ENCODE measurements at places on chromosomes 7 and 10.

DNA sequence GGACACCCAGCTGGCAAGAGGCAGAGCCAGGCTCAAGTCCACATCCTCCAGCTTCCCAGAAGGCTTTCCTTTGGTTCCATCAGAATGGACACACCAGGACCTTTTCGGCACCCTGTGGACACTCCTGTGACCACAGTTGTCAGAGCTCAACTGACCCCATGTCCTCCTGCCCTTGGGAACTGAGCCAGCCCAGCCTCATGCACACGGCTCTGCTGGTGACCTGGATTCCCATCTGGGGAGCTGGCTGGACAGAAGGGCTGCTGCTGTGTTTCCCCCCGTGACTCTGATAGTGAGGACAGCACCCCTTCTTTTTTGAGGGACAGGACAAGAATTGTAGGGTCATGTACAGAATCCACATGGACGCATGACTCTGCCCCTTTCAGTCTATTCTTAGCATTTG lies 289.2 kb downstream of the WDR37 start:
- DNase-seq: no peak

DNA sequence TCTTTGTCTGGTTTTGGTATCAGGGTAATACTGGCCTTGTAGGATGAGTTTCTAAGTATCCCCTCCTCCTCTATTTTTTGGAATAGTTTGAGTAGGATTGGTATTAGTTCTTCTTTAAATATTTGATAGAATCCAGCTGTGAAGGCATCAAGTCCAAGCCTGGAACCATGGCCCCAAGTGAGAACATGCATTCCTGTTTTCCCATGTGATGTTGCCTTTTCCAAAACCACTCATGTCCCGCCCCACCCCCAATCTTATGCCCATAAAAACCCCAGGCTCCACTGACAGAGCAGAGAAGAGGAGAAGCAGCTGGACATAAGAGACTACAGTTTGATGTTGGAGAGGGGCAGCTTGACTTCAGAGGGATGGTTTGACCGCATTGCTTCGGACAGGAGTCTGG lies 71.2 kb downstream of the MINPP1 start:
- DNase-seq: no peak

GRCh38 chr7:38524786-38525185 lies 106.4 kb downstream of the AMPH start:
- no peak for DNase-seq

DNA sequence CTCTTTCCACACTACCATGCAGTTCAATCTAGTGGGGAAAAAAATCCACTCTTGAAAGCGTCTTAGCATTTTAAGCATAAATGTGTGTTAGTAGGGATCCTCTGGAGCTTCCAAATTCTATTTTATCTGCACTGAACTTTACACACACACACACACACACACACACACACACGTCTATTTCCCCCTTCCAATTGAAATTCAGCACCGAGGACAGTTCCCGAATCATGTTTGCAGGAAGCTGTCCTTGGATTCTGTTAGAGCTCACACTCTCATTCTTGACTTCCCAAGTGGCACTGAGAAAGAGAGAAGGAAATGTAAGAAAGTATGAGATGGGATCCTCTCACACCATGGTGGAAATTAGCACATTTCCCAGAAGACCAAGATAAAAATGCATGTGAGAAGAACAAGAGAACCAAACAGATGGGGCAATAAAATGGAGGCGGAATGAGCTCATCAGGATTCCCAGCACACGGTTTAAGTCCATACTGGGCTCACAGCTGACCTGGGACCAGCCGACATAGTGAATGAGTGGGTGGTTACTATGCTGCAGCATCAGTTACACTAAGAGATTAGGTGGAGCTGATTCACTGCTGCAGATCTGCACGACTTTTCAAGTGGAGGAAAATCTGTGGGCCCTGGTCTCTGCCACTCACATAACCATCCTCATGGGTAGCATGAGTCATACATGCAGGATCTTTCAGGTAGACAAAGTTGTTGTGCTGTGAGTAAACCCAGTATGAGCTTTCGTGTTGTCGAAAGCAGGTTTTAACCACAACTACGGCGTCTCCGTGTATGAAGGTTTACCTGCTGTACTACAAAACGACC lies 3.3 kb upstream of the NPTX2 start:
- no peak for DNase-seq

DNA sequence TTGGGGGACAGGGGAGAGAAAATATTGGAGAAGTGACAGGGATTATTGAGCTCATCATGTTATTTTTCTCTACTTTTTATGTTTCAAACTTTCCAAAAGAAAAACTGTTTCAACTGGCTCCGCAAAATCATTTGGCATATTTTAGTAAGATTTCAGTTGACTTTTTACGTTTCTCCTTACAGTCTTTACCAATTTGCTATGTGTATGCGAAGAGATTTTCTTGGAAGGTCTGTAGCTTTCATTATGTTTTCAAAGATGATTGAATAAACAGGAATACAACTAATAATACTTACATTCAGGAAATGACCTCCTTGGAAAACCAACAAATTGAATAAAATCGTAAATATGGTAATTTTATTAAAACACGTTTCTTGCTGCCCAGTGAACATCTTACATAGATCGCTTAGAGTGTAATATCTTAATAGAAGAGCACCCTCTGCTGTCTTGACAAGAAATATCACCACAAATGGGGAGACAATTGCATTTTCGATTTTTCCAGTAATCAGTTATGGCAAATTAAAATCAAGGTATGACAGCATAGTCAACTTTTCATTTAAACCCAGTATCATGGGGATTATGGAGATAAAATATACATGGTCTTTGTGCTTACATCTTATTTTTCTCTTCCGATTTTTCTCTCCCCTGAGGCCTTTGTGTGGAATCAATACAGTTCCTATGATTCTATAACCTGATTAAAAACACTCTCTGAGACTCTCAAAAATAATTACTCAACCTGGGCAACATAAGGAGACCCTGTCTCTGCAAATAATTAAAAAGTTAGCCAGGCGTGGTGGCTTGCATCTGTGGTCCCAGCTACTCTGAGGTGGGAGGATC lies 43.1 kb downstream of the MBL2 start:
- no peak for DNase-seq

GRCh38 chr7:69714886-69715576 lies 116.8 kb downstream of the AUTS2 start:
- no peak for DNase-seq

GRCh38 chr7:74718336-74718735 lies 55.5 kb upstream of the NCF1 start:
- no peak for DNase-seq

DNA sequence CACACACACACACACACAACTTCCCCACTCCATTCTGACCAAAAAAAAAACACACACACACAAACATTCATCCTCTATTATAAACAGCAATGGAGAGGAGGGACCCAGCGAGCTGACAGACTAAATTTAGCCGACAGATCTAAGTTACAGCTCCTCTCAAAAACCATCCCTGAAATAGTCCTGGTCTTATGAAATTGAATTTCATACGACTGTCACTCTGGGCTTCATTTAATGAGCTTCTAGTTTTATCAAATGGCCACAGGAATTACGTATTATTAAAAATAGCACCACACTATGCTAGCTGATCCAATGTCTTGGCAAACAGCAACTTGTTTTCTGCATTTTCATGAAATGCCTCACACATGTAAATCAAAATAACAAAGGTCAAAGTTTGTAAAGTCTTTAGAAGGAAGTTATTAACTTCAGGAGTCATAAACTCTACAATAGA lies 131.3 kb upstream of the ASAH2 start:
- no peak for DNase-seq

DNA sequence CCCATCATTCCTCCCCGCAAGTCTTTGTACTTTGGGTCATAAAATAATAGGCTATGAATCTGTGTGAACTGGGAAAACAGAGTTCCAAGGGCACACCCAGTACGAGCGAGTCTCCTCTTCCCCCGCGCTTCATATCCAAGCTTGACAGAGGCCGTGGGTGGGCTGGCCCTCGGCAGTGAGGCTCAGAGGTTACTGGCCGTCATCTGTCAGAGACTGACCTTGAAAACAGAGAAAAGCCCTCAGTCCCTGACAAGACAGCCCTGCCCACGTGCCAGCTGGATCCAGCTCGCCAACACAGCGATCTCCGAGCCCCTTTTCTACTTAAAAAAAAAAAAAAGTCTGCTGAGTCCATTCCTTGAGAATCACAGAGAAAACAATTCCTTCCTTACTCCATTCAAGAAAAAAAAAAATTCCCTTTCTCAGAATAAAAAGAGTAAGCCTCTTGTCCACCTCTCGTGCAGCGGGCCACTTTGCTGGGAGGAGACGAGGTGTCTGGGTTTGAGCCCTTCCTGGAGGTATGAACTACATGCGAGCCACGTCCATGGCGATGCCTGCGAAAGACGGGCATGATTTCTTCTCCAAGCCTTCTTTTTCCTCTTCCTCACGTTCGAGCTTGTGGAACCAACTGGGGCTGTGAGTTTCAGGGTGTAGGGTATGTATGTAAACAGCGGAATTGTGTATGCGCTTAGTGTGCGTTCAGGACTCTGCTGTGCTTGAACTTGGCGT lies 744 bp upstream of the BICC1 start:
- DNase-seq: no peak

GRCh38 chr7:44143646-44144250 lies 2.6 kb upstream of the MYL7 start:
- no peak for DNase-seq

DNA sequence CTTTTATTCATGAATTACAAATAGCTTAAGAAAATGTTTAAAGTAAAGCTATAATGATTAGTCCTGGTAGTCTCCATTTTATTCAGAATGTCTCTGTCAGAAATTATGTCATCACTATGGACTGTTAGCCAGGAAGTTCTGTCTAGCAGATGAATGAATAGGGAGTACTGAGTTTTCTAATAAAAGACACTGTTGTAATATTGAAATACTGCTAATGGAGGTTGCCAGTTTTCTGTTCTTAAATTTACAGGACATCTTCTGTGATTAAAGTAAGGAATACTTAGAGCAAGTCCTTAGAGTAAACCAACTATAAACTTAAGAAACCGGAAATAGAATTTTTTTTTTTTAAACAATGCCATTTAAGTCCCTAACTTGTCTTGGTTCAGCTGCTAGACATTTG lies 309.8 kb downstream of the ADK start:
- DNase-seq: no peak

GRCh38 chr7:828793-829561 lies 3.3 kb upstream of the SUN1 start:
- DNase-seq: no peak

DNA sequence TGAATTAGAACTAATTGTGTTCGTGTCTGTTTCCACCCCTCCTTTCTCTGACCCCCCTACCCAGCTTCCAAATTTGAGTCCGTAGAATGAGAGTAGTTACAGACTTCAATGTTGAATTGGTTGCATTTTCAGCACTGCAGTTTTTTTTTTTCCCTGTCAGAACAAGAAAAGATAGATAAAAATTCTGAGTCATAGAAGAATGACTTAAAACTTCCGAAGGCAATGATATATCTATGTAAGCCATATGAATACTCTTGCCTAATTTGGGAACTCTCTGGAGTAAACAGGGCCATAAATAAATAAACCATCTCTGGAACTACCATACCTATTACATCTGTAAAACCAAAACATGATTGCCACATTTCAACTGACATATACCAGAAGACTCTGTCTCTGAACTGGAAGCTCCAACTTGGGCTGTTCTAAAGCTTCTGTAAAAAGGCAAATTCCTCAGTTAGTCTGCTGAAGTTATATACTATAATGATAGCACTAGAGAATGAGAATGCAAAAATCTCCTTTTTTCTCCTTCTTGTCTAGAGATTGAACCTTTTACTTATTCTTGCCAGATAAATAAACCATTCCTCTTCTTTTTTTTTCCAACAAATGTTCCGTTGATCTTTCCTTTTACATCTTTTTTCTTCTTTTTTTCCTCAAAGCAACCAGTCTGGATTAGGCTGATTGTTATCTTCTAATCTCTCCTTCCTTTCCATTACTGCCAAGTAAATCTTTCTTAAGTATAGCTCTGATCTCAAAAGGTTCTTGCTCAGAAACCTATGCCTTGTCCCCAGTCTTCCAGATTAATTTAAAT lies 23.5 kb downstream of the VCL start:
- DNase-seq: no peak

- DNase-seq: peak; percentile 64
Measured at GRCh38 chr10:133257489-133258065, 19.1 kb downstream of the ADAM8 start.

DNA sequence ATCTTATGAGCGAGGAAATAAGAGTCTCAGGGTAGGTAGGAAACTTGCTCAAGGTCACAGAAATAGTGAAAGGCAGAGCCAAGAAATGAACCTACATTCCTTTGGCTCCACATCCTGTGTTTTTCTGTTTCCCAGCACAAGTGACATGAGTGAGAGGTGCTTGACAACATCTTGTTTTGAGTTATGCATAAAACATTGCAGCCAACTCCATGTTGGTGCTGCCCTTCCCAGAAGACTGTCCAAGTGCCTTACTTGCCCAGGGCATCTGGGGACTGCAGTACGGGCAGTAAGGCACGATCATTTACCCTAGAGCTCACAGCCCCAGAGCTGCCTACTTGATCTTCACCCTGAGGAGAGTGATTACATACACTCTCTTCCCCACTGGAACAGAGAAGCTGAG lies 148.8 kb downstream of the NOC3L start:
- no peak for DNase-seq

DNA sequence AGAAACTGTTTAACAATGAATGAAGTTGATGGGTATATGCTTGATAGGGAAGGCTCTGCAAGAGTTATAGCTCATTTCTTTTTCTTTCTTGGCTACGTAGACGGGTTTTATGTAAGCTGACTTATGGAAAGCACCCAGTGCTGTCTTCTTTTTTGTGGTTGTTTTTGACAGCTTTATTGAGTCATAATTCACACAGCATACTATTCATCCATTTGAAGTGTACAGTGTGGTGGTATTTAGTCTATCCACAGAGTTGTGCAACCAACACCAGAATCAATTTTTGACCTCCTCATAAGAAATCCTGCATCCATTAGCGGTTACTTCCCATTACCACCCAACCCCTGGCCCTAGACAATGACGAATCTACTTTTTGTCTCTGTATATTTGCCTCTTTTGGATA lies 240.6 kb upstream of the KIAA1217 start:
- no peak for DNase-seq

DNA sequence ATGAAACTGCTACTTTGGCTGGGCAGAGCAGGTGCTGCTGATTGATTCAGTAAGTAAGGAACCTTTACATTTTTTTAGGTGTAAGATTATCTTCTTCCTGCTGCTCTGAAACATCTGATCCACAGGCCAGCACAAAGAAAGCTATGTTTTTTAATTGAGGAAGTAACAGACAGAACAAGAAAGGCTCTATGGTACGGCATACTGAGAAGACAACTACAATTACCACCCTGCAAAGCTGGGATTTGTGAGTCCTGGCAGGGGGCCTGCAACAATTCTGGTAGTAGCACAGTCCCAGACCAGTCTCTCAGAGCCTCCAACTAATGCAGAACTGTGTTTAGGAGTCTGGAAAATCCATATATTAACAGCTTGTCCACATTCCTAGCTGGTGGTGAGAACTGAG lies 103.0 kb upstream of the LRRTM3 start:
- no peak for DNase-seq

DNA sequence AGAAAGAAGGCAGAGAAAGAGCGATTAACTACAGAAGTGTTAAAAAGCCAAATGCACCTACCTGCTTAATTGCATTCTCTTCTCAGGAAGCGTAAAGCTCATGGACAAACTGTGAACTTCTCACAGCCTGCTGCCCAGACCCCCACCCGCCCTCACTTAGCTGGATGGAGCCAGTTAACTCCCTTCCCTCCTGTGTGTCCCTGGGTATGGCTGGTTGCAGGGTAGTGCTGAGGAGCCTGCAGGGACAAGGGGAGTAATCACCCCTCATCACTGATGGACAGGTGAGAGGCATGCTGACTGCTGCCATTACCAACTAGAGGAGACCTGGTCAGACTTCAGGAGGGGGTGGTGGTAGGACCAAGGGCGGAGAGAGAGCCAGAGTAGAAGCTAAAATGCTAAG lies 37.5 kb downstream of the ENO4 start:
- no peak for DNase-seq

GRCh38 chr10:102732661-102733060 lies 11.1 kb upstream of the WBP1L start:
- DNase-seq: no peak

All from NCI-H1436 (cell line).